ENCODE measurements at places on chromosomes 6 and 20.
A peak's percentile ranks its signal among the peaks of the same experiment; 100 is the strongest.

- DNase-seq, result no peak
Measured at GRCh38 chr20:25586877-25587276, 1.5 kb upstream of the NINL start.

- DNase-seq, result no peak
Measured at GRCh38 chr6:113796038-113796437, 61.1 kb upstream of the MARCKS start.

DNA sequence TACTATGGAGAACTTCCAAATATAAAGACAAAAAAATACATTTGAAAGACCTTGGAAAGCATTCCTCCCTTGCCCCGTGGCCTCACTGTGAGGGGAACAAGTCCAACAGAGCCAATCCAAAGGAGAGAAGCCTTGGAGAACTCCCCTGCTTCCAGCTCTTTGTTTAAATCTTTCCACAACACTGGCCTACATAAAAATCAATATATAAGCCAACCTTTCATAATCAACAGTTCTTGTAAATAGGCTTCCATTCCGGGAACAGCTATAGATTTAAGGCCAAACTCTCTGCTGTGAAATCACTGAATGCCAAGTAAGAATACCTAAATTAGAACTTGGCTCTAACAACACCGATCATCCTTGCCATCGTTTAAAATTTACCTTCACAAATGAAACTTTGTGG is 242.1 kb downstream of the HACE1 start:
- DNase-seq, result no peak

GRCh38 chr20:4946986-4947385 is 54.3 kb downstream of the SLC23A2 start:
- no peak for DNase-seq

GRCh38 chr20:41398408-41398807 is 31.8 kb upstream of the EMILIN3 start:
- no peak for DNase-seq

GRCh38 chr6:71888756-71889340 is 2.5 kb downstream of the RIMS1 start:
- no peak for DNase-seq

DNA sequence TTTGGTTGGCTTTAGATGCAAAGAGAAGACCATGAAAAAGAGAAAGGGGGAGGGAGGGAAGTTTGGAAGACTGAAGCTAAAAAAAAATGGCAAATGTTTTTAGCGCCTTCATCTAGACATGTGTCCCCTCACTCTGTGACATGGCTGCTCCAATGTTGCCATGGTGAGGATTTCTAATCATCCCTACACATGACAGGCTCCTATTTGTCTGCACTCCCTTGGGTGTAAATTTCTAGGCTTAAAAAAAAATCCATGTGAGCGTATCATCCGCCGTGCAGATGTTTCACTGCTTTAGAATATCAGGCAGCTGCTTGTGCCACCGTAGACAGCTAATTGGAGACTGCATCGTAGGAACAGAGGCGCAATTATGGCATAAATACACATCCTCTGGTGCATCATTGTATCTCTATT is 761.1 kb upstream of the MMS22L start:
- DNase-seq, result no peak

GRCh38 chr6:7532232-7532631 is 9.2 kb upstream of the DSP start:
- peak; percentile 34 for DNase-seq

- DNase-seq, result no peak
Measured at GRCh38 chr6:74065705-74066104, 369.7 kb downstream of the CD109 start.

DNA sequence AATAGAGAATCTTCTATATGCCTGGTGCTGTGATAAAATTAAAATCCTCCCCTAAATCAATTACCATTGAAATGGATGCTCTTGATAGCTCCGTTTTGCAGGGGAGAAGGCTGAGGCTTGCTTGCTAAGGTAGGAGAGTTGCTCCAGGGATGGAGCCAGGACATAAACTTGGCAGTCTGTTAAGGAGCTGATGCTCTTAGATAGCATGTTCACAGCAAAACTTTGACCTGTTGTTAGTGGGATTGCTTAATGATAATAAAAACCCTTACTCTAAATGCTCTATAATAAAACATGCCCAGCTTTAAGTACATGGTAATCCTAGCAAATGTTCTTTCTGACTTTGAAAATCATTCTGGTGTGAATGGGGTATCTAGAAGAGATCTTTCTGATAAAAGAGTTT is 228.4 kb upstream of the JAG1 start:
- DNase-seq, result no peak

- DNase-seq, result no peak
Measured at GRCh38 chr20:9141070-9141469, 72.2 kb downstream of the PLCB4 start.
